T-helper 17 cell (primary cell): ENCODE measurements at places on chromosomes 3 and 15.

- DNase-seq = no peak
Observed at GRCh38 chr3:137110392-137110996, 152.7 kb downstream of the IL20RB start.

- DNase-seq = no peak
Observed at GRCh38 chr3:131396170-131396569, 14.6 kb downstream of the NUDT16 start.

GRCh38 chr15:39961051-39961450, 27.1 kb downstream of the EIF2AK4 start:
- no peak for DNase-seq

DNA sequence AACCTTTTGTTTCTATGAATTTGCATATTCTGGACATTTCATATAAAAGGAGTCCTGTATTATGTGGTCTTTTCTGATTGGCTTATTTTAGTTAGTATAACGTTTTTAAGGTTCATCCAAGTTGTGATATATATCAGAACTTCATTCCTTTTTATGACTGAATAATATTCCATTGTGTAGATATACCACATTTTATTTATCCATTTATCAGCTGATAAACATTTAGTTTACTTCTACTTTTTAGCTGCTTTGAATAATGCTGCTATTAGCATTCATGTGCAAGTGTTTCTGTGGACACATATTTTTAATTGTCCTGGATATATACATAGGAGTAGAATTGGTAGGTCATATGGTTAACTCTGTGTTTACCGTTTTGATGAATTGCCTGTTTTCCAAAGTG, 498.5 kb upstream of the ADAMTS9 start:
- DNase-seq = no peak

GRCh38 chr3:194471863-194472262, 14.9 kb downstream of the ATP13A3 start:
- no peak for DNase-seq

- no peak for DNase-seq
Observed at GRCh38 chr3:100264242-100264641, 3.5 kb downstream of the TBC1D23 start.
